ENCODE measurements at places on chromosomes 5 and 9.

- peak; percentile 6 for DNase-seq
These were observed 30.1 kb upstream of the PDE8B start for GRCh38 chr5:77180167-77181081.

DNA sequence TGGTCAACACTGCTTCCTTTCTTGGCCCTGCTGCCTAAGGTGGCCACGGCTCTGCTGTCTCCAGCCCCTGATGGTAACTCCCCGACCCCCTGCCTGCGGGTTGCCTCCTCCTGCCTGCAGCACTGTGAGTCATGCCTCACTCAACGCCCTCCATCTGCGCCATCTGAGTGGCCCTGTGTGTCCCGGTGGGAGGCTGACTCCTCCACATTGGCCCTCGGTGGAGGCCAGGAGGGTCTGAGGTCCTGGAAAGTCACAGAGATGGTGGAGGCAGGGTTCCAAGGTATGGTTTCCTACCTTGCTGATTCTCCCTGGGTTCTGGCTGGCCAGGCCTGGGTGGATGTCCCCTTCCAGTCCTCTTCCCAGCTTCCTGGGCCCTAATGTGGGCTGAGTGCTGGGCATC, 64.5 kb upstream of the ADAMTS2 start:
- no peak for DNase-seq

DNA sequence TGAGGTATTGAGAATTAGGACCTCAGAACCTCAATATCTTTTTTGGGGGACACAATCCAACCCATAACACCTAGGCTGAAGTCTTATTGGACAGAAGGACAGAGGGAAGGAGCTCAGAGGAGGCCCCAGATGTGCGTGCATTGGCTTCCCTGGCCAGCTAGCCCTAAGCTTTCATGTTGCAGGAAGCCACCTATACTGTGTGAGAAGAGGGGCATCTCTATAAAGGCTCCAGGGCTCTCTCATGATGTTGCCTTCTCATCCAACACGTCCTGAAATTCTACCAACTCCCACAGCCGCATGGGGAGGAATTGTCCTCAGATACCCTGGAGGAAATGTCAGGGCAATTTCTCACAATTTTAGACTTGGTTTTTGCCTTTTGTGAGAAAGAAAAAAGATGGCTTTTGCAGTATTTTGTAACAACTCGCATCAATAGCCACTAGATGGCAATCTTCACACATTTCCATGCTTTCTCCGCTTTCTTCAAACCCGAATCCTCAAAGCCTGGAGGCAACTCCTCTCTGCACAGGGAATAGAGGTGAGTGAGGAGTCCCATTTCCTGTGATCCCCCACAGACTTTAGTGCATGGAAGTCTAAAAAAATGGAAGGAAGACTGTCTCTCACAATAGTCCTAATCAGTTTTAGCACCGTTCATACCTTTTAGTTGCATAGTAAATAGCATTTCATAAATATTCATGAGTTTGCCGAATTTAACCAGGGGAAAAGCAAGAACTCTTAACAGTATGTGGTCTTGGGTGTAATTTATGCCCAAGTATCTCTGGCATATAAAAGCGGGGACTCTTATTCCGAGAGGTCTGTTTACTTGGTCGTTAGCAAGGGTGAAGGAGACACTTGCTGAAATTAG, 7.4 kb upstream of the PPP3R2 start:
- DNase-seq, result peak; percentile 52

- no peak for DNase-seq
These were observed 41.0 kb downstream of the DMRT1 start for GRCh38 chr9:882416-882924.

GRCh38 chr5:34571677-34572041, 84.5 kb upstream of the RAI14 start:
- DNase-seq, result peak; percentile 92
